Retinal pigment epithelial cell (primary cell): ENCODE measurements at places on chromosomes 13 and 19.

DNA sequence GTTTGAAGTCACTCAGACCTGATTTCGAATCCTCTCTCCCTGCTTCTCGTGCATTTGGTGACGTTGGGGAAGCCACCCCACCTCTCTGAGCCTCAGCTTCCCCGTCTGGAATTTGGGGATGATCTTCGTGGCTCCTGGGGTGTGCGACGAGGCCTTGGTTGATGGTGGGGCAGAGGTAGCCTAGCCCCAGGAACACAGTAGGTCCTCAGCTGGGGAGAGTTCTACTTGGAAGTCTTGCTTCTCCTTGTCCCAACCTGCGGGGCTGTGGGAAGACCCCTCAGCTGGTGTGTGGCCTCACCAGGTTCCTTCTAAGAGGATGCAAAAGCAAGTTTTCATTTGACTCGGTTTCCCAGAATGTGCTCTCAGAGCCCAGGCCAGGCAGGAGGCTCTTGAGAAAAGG is 13.1 kb downstream of the HPN start:
- no peak for DNase-seq

- no peak for DNase-seq
Measured at GRCh38 chr13:74907788-74908187, 574.2 kb downstream of the TBC1D4 start.

DNA sequence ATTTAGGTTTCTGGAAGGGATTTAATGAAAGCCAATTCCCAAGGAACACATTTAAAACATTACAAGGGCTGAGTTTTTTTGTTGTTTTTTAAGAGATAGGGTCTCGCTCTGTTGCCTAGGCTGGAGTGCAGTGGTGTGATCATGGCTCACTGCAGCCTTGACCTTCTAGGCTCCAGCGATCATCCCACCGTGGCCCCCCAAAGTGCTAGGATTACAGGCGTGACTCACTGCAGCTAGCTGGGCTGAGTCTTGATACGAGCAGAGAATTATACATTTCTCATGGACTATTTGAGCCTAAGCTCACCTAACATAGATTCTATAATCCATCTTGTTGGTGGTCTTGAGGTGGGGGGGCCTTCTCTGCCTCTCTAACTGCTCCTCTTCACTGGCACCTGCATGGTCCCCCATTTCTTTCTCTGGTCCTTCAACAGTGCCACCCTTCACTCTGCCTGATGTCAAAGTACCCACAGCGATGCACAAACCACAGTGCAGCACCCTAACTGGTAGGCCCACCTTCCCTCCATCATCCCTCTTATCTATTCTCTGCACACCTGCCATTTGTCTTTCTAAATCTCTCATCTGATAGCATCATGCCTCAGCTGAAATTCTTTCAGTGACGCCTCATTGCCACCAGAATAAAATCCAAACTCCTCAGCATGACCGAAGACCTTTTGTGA is 37.4 kb downstream of the DOCK9 start:
- no peak for DNase-seq

GRCh38 chr19:47321630-47322029 is 10.3 kb upstream of the C5AR2 start:
- no peak for DNase-seq
